Umbilical cord (tissue), 2 donors: ENCODE measurements at places on chromosomes 5 and 9. TPM values are rescaled to one million over a fixed set of nuclear protein-coding genes. Genes with fewer than 3 reads are reported as not detected.

DNA sequence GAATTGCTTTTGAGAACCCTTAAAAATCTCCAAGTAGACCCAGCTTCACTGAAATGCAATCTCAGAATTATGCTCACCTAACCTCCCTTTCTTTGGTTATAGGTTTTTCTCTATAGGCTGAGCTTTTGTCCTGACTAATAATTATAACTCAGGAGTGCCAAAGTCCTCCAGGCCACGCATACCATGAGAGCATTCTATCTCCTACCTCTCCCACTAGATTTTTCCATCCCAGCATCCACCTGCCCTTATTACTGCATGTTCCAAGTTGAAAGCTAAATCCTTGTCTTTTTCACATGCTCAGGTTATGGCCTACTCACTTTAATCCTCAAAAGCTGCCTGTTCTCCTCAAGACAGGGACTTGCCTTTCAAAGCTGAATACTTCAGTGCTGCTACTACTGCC, 22.1 kb downstream of the ZNF346 start:
- no peak for DNase-seq

DNA sequence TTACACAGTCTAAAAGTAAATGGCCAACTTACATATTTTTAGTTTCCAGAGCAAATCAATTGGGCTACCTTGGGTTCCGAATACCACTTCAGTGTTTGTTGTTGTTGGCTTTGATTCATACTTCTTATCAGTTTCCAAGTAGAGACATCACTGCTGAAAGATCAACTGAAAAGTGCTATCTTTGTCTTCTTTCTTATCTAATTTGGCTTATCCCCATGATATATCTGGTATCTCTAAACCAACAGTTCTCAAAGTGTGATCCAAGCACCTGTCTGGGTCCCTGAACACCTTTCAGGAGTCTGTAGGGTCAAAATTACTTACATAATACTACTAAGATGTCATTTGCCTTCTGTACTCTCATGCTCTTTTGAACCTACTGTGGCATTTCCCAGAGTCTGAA, 200.0 kb downstream of the PARP8 start:
- no peak for DNase-seq

DNA sequence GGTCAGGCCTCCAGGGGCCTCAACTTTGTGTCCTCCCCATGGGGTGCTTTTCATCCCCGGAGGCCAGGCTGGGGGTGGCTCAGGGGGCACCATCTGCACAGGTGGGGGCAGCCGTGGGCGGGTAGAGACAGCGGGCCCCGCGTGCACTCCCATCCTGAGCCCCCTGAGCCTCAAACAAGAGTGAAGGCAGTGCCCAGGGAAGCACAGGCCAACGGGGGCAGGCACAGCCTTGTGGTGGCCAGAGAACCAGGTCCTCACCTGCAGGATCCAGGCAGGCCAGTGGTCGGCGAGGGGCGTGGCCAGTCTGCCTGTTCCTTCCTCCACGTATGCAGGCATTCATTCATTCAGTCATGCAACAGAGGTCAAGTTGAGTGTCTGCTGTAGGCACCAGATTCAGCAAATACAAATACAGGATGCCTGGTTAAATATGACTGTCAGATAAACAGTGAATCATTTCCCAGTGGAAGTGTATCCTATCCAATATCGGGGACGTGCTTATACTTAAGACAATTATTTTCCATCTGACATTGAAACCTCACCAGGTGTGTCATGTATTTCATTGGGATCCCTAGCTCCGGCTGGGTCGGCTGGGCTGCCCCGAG, 22.3 kb downstream of the KCNT1 start:
- DNase-seq: no peak

DNA sequence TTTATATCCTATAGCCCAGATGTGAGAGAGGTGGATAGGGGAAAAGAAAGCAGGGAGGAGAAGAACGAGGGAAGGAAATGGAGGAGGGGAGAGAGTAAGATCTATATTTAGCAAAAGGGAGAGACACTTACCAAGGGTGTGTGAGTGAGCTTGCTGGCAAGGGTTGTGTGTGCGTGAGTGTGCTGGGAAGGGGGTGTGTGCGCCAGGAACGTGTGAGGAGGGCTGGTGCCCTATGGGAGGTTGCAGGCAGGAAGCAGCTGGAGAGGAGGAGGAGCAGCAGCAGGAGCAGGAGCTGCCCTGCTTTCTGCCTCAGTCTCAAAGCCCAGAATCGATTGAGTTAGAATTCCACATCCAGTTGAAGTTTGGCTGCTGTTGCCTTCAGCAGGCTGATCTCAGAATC, 148.3 kb upstream of the RUSC2 start:
- DNase-seq: peak; percentile 82

GRCh38 chr9:107163370-107163769, 119.7 kb upstream of the RAD23B start:
- no peak for DNase-seq

GRCh38 chr5:43141211-43141610, 20.5 kb downstream of the ZNF131 start:
- DNase-seq: no peak

DNA sequence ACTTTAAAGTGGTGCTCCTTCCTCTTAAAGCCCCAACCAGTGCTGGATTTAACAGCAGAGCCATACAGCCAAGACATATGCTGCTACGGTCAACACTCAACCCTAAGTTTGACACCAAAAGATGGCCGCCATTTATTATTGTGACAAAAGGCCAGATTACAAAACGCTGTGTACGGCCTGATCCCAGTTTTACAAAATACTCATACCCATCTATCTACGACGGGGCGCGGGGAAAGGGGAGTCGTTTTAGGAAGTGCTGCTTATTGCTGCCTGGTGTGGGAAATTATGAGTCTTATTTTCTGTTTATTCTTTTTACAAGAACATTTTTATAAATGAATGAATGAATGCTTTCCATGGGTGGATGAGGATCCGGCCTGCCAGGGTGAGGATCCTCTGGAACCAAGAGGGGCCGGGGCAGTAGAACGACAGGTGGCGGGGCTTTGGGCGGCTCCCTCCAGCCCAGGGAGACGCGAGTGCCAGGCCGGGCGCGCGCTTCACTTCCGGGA, 457 bp upstream of the IDNK start:
- no peak for DNase-seq

LMX1B gene
- not detected for total RNA-seq

NEK6 gene
- total RNA-seq: 32.0 TPM
